Activated CD4-positive, alpha-beta T cell treated with anti-CD3 and anti-CD28 coated beads, Interleukin-2, amount 50 U/mL, for 1 hour (primary cell): ENCODE measurements at places on chromosomes 3 and 15.
A peak's percentile ranks its signal among the peaks of the same experiment; 100 is the strongest.

DNA sequence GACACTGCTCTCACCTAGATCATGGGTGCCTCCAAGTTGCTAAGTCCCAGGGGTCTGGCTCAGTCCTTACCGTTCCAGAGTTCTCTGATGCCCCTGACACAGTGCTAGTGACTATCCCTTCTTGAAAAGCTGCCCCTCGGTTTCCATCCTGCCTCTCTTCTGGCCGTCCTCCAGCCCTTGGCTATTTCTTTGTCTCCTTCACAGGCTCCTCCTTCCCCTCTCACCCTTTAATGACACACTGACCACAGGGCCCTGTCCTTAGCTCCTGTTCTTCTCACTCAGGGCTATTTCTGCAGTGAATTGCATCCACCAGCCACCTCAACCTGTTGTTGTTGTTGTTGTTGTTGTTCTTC is 31.1 kb downstream of the SLC28A1 start:
- DNase-seq = no peak

DNA sequence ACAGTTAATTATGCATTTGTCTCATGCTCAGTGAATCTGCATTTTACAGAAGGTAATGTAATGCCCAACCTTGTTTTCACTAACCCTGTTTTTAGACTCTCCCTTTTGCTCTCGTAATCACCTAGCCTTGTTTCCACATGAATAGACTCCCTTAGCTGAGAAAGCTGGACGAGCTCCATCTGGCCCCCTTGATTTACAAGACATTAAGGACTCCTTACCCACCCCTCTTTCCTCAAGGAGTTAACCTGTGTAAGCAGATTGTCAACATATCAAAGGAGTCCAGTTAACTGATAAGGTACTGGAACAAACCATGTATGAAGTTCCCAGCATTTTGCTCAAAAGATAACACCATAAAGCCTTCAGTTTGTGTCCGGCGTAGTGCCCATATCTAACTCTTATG is 99.6 kb downstream of the VPS8 start:
- no peak for DNase-seq

DNA sequence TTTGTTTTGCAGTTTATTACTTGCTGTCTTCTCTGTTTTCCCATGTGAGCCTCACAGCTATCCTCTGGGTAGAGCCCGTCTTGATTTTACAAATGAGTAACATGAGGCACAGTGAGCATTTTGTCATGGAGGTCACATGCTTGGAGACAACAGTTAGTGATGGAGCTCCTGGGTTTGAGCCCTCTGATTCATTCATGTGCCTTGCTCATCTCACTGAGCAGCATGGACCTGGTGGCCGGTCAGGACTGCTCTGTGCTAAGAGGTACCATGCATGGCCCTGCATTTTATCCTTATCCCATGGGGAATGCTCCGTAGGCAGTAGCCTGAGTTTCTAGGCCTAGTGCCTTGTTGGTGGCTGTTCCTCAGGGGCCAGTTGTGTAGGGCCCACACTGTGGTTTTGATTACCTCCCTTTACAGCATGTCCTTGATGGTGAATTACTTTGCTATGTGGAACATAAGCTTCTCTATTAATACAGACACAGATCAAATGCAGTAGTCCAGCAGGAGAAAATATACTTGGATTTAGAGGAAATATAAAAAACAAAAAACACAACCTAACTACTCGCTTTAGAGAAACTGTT is 35.6 kb downstream of the MAP2K5 start:
- no peak for DNase-seq

DNA sequence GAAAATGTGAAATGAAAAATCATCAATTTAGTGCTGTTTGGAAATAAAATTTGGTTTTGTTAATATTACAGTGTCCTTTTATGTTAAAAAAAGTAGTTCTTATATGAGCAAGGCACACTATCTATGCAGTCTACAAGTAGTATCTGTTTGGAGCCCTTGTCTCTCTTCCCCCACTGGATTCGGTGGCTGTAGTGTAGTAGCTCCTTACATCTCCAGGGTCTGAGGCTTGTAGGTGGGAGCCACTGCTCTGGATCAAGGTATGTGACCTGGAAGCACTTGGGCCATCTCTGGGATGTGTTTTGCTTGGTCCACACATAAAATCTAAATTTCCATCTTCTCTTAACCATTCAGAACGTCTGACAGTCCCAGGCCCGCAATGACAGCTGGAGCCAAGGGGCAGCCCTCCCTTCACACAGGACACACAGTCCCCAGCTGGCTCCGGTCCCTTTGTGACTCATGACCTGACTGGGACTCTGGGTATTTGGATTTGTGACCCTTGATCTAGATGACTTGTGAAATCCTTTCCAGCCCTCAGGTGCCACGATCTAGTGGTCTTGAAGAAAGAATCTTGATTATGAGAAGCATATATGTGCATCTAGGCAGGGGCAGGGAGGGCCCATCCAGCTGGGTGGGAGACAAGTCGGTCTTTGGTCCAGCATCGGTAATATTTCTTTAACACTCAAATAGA is 80.0 kb downstream of the USP13 start:
- DNase-seq = no peak

GRCh38 chr15:68441045-68441743 is 9.2 kb upstream of the ITGA11 start:
- no peak for DNase-seq

- no peak for DNase-seq
Observed at GRCh38 chr3:151813799-151814198, at the start of gene AADAC. Gene AADAC (plus strand): TSS chr3:151814116. CDS start chr3:151814163, 47 bp downstream.

GRCh38 chr3:111717601-111718000 is 122.5 kb upstream of the ZBED2 start:
- DNase-seq = peak; percentile 59

DNA sequence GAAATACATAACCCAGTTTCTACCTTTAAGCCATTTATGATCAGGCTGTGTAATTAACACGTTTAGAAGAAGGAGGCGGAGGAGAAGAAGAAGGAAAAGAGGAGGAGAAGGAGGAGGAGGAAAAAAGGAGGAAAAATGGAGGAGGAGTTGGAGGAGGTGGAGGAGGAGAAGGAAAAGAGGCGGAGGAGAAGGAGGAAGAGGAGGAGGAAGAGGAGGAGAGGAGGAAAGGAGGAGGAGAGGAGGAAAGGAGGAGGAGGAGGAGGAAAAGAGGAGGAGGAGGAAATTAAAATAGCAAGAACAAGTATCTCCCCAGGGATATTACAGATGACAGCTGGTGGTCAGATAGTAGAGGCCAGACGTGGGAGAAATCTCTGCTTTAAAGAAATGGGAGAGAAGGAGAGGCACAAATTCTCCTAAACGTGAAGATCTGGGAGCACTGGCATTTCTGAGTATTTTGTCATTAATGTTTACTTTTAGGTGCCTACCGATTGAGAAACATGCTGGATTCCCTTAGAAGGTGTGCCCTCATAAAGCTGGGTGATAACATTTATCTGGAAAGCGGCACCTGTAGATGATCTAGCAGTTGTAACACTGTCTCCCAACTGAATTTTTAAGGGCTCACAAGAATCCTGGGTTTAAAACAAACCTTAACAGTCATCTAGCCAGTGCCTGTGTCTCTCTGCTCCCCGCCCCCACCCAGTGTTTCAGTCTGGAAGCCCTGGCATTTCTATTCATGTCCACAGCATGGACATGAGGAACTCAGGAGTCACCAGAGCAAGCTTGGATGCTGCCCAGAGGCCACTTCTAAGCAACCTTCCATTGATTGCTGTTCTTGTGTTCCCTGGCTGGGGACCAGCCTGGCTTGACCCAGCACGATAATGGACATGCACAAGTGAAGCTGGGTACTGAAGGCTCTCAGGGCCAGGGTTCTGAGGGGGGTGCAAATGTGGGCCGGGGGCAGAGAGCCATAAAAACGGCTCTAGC is 75.2 kb downstream of the CHRNA7 start:
- DNase-seq = no peak

DNA sequence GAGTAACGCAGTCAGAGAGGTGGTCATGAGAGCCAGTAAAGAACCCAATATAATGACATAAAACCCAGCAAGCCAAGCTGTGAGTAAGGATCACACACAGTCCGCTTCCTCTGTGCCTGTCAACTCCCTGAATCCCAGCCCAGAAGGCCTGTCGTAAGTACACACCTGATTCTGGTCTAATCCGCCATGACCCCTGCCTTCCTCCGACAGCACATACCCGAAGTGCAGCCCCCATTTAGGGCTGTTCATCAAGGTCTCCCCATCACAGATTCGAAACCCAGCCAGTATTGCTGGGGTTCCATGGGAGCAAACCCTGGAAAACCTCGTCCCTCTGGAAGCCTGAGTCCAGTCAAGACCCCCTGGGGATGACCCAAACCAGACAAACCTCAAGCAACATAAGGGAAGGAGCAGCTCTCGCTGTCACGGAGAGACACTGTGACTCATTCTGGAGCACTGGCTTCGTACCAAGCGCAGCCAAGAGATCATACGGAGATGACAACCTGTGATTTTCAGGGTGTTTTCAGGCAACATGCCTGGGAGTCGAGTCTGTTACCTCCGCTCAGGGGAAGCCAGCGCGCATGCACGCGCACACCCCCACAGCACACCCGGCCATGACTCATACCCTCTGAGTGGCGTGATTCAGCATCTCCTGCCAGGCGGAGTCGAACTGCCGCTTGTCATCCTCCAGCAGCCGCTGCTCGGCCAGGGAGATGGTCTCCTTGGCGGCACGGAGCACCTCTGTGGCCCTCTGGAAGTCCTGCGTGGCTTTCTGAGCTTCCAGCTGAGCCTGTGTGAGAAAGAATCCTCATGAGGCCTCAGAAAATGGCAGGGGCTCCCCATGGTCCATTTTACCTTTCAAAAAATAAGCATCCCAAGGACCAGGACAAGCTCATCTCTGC is 63.0 kb downstream of the SH3BP5 start:
- peak; percentile 82 for DNase-seq

- no peak for DNase-seq
Observed at GRCh38 chr3:141346418-141346817, 21.9 kb upstream of the ZBTB38 start.

- DNase-seq = peak; percentile 36
Observed at GRCh38 chr3:172517859-172518466, 5.3 kb downstream of the TNFSF10 start.

DNA sequence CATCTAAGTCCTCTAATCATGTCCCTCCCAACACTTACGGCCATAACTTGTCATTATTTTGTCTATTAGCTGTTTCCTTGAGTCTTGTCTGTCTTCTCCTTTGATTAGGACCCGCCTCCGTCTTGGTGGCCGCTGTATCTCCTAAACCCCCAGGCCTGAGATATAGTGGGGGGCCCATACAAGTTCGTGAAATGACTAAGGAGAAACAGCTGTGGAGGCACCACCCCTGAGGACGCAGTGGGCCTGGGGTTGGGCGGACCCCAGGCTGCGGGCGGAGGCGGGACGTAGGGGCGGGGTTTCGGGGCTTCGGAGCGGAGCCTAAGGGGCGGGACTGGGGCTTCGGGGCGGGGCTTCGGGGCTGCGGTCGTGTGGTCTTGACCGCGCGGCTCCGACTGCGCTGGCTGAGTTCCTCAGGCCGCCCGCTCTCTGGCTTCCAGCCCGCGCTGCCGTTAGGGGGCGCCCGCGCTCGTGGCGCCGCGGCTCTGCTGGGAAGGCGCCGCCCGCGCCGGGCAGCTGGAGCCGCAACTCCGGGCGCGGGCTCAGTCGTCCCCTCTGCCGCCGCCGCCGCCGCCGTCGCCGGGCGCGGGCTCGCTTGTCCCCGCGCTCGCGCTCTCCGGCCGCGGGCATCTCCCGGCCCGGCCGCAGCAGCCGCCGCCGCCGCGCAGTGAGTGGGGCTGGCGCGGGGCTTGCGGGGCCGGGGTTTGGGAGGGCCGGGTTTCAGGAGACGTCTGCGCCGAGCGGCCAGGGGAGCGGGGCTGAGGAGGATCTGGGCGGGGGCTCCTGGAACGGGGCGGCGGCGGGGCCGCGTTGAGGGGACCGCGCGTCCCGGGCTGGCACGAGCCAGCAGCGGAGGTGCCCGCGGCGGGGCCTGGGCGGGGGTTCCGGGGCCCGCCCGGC is at the start of gene KCTD6:
Gene KCTD6, plus strand, starts transcription at position 591 of the 897 bp plus-strand sequence. CDS start 6,660 bp downstream, outside the sequence.
- peak; percentile 81 for DNase-seq

DNA sequence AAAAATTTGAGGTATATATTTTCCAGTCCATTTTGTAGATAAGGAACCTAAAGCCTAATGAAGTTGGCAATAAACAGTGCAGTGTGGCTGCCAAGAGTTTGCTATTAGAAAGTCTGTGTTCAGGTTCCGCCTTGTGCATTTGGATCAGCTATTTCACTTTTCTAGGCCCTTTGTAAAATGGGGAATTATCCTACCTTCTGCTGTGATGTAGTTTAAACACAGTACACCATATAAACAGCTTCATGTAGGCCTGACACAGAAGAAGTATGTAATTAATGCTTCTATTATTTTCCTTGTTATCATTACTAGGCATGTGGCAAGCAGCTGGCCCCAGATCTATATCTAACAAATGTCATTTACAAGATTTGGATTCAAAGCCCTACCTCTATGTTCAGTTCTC is 456.3 kb downstream of the GABRG3 start:
- DNase-seq = no peak

- no peak for DNase-seq
Observed at GRCh38 chr15:69265347-69265955, 33.3 kb upstream of the PAQR5 start.

- no peak for DNase-seq
Observed at GRCh38 chr3:535566-536416, 339.2 kb downstream of the CHL1 start.

GRCh38 chr3:107899990-107900651 is 190.7 kb downstream of the CD47 start:
- DNase-seq = no peak

DNA sequence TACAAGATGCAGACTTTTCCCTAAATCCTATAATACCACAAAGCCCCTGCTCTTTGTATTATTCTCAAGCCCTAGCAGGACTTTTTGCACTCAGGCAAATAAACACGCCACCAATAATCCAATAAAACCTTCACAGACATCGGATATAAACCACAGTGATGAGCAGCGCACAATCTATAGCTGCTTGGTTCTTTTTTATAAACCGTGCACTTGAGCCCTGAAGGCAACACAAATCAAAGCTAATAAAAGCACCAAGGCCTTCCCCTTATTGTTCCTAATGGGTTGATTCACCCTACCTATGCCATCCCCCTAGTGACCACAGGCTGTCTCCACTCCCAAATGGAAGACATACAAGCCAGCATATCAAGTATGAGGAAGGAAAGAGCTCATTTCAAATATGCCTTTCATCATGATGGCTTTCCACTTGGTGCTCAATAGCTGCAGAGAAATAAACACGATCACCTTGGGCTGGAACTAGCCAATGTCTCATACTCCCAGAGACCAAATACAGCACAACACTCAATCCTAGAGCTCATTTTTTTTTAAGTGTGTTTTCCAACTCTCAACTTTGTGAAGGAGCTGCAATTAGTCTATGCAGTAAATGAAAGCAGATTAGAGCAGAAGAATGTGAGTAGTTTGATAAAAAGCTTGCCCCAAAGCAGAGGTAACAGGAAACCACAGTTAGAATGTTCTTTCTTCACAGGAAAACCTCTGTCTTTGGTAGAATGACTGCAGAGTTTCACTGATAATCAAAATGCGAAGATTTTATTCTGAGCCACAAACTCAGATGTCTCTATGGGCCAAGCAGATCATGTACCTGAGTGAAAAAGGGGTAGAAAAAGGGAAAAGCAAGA is 573.9 kb downstream of the AGBL1 start:
- no peak for DNase-seq

- DNase-seq = no peak
Observed at GRCh38 chr3:148847351-148847750, 17.7 kb upstream of the CPA3 start.

DNA sequence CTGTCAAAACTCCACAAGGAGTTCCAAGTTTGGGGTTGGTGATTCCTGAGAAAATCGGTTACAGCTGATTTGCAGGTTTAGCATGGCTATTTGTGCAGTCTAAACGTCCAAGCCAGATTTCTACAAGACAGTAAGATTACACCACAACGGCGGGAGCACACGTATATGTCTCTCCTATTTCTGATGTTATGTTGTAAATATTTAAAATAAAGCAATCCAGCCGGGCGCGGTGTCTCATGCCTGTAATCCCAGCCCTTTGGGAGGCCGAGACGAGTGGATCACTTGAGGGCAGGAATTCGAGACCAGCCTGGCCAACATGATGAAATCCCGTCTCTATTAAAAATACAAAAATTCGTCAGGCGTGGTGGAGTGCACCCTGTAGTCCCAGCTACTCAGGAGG is 106.8 kb upstream of the IGF1R start:
- DNase-seq = no peak
